ENCODE measurements at places on chromosomes 4 and X. TPM values are rescaled to one million over a fixed set of nuclear protein-coding genes. Genes with fewer than 3 reads are reported as not detected.

DNA sequence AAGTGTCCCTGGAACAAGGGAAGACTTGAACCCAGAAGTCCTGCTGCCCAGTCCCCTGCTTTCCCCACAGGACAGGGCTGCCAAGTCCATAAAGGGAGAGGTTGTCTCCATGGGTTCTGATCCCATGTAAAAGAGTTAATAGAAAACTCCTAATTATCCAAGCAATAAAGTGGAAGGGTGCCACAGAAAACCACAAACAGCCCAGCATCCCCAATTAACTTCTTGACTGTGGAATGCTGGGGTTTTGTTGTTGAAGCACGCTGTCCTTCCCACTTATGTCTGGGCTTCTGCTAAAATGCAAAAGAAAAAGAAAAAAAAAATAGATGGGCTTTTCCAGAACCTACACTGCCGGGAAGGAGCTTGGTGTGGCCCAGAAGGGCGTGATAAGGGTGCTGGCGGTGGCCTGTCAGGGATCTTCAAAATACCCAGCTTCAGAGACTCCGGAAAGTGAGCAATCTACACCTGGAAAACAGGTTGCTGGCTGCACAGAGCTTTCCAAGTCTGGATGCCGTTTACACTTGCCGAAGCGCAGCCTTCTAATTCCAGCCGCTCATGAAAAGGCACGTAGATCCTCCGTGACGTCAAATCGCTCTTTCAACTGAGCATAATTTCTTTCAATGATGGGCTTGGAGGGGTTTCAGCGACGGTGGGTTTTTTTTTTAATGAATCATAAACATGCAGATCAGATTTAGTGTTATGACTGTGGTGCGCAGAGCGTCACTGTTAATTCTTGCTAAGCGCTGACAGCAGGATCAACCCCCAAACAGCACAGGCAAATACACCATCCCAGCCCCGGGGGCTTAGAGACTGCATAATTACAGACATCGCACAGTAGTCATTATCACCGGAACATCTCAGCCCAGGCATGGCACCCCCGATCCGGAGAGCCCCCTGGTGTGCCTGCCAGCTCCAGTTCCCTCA lies 197.6 kb downstream of the BCOR start:
- no peak for DNase-seq

DNA sequence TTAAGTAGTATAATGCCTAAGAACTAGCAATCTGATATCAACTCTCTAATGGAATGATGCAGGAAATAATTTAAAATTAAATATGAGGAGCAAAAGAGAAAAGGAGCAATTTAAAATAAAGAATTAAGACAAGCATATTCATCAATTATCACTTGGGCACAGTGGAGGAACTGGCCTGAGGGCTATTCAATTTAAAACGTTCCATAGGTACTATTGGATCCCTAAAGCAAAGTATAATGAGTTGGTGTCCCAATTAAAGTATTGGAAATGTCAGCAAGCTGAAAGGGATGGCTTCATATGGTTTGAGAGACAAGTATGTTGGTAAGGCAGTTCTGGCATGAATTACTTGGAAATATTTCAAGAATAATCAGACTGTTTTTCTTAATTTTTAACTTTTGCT lies 2064.1 kb upstream of the TENM3 start:
- DNase-seq = no peak

DNA sequence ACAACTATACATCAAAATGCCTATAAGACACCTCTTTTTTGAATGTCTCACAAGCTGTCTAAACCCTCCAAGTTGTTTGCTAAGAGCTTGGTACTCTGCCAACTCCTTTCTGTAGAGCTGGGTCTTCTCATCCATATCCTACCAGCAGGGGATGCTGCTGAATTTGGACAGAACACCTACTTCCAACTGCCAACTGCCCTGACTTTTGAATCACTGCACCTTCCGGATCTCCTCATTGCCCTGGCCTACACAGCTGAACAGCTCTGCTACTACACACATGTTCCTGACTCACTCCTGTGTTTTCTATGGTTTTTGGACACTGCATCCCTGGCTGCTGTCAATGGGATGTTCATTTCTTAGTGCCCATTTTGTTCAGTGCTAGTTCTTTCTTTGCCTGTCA lies 18.7 kb downstream of the FAM184B start:
- DNase-seq = no peak

- no peak for DNase-seq
Measured at GRCh38 chrX:10677490-10677889, 57.1 kb upstream of the MID1 start.

DNA sequence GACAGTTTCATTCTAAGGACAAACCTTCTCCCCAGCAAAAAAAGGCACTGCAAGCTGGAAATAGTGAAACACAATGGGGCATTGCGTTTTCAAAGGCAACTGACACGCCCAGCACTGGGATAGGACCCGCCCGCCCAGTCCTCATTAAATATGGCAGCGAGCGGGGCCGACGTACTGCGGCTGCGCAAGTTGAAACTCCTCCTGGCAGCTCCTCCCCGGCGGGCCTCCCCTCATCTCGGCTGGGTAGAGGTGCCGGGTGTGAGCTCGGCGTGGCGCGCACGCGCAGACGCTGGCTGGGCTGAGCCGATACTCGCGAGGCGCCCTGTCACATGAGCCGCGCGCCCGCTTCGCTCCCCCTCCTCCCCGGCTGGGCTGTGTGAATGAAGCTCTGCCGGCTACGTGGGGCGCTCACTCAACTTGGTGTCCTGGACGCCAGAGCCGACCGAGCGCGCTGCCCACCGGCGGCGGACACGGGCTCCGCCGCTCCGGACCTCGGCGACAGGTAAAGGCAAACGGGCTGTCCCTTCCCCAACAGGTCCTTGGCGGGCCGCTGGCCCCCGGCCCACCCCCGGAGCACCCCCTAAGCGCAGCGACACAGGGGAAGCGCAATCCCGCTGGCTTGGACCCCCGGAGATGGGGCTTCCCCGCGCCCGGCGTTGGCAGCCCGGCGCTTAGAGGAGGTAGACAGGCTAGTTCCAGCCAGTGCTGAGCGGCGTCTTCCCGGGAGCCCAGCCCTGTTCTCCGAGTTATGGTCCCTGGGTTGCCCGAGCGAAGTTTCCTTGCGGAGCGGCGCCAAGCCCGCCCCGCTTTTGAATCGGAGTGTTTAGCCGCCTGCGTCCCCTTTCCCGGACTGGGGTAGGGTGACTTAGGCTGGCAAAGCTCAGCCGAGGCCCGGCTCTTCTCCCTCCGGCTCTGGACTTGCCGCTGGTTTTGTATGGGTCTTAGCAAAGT lies at the start of gene CLCN5:
CLCN5 (plus strand) TSS at position 306 of the 951 bp plus-strand sequence. CDS start 2,703 bp downstream, outside the sequence.
- DNase-seq = peak; percentile 85

GRCh38 chrX:12681047-12681446 lies 110.2 kb upstream of the PRPS2 start:
- no peak for DNase-seq

DNA sequence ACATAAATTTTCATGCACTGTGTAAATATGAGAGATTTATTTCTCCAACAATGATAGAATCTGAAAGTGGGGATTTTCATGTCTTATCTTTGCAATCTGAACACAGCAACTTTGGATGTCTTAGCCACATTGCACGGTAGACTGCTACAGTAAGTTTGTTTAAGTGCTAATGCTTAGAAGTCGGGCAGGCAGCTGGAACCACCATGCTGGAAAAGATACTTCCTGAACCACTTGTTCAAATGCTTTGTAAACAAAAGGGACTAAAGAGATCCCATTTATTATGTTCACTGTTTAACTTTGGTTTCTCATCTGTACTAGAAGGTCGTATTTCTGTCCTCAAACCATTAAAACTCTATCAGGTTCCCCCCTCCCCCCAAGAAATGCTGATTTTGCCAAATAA lies 555.9 kb upstream of the DIPK2B start:
- no peak for DNase-seq

DNA sequence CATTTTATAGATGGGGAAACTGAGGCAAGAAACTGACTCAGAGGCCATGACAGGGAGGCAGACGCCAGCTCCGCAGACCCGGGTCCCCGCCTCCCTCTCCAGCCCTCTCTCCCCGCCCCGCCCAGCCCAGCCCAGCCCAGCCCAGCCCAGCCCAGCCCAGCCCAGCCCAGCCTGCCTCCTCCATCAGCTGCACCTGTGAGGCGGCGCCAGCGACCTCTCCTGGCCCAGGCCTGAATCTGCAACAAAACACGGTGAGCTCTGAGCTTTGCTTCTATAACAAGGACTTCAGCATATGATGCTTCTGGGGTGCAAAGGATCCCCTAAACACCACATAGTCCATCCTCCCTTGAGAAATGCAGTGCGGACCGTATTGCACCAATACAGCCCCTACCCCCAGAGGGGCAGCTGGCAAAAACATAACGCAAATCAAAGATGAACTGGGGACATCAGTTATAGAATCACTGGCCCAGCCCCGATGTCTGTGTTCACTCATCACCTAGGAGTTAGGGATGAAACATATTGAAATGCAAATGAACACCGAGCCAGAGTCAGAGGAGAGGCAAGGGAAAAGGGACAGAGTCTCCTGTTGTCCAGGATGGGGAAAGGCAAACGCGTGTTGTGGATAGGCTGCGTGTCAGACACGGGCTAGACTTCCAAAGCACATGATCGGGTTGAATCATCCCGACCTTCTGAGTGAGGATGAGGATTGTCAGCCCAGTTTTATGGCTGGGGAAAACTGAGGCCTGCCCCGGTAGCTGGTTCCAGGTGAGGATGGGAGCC lies 216.1 kb upstream of the PSAPL1 start:
- DNase-seq = no peak

- no peak for DNase-seq
Measured at GRCh38 chr4:183136855-183137254, 37.8 kb downstream of the WWC2 start.

DNA sequence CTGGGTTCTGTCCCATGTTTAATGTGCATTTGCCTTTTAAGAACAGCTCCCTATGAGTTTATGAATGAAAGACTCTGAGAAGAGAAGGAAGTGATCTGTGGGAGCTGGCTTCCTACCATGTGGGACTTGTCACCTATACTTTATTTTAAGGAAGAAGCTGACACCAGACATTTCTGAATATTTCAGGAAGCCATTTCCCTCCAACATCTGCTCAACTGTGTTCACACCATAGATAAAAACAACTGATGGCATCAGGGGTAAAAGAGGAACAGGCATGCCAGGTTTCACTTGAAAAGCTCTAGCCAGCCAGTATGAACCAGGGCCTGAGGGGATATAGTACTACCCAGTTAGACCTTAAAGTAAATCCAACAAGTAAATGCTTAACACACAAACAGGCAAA lies 116.0 kb downstream of the COL4A6 start:
- no peak for DNase-seq

DNA sequence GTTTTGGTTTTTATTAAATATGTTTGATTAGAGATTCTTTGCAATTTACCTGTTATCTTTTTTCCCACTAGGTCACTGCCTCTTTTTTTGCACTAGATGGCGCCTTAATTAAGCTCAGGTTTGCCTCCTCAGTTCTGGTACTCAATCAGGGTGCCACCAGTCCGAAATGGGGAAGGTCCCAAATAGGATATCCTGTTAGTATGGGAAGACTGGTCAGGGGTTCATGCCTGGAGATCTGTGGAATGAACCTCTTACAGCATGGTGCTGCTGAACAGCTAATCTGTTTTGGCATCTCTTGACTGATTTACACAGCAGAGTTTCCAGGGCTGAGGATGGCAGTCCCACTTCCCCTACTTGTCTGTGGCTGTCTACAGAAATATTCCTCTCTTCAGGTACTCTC lies 24.2 kb upstream of the VSIG1 start:
- no peak for DNase-seq

GRCh38 chr4:21596521-21596920 lies 352.1 kb downstream of the KCNIP4 start:
- DNase-seq = no peak

DNA sequence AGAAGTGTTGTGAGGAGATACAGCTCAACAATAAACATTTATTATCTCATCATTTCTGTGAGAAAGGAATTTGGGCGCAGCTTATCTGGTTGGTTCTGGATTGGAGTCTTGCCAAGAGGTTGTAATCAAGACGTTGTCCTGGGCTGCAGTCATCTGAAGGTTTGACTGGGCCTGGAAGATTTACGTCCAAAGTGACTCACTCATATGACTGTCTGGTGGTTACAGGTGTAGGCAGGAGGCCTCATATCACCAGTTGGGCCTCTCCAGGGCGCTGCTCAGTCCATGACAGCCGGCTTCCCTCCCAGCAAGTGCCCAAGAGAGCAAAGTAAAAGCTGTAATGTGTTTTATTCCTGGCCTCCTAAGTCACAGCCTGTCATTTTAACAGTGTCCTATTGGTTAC lies 106.3 kb downstream of the USP46 start:
- no peak for DNase-seq

GRCh38 chr4:144384408-144384807 lies 243.9 kb upstream of the GYPA start:
- DNase-seq = no peak

- no peak for DNase-seq
Measured at GRCh38 chr4:166602068-166602467, 632.2 kb downstream of the SPOCK3 start.

GRCh38 chrX:150854856-150855255 lies 43.6 kb downstream of the CD99L2 start:
- DNase-seq = no peak

- peak; percentile 37 for DNase-seq
Measured at GRCh38 chrX:103376118-103376978, at the start of gene BEX3. Gene BEX3 (plus strand): TSS chrX:103376538. CDS start chrX:103377522, 984 bp downstream.

DNA sequence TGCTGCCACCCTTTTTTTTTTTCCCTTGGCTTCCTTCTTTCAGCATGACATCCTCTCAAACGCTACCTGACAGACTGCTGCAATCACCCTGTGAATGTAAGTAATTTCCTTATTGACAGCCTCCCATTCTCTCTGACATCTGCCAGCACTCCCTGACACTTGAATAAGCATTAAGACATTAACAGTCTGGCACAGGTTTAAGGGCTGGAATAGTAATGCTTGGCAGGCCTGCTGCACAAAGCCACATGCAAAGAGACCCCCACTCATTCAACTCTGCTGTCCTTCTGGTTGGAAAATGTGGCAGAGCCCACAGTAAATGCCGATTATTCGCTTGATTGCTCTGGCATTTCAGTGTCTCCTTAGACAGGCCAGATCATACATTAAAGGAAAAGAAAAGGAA lies 28.1 kb upstream of the RASGEF1B start:
- no peak for DNase-seq

- no peak for DNase-seq
Measured at GRCh38 chr4:32161392-32161791, 1441.2 kb downstream of the PCDH7 start.

- DNase-seq = no peak
Measured at GRCh38 chr4:2931512-2932301, 31.5 kb downstream of the NOP14 start.

DNA sequence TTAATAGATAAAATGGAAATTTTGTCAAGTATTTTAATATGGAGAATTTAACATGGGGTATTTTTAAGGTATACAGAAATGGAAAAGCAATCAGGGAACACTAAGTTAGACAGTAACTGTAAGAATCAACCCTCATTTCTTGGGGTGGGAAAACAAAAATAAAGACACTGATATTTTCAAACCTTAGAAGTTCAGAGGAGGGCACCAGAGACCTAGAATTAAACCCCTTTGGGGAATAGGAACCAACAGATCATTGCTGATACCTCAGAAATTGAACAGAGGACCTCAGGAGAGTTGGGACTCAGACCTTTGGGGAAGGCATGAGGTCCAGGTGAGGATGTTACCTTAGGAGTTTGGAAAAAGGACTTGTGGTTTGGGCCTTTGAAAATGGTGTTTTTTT lies 435.6 kb downstream of the TMA16 start:
- no peak for DNase-seq

GRCh38 chr4:17968721-17969120 lies 52.8 kb downstream of the LCORL start:
- no peak for DNase-seq

MAPK10 gene
- total RNA-seq = 265 TPM

NUP62CL gene
- total RNA-seq = 0.16 TPM

ADH6 gene
- total RNA-seq = not detected

CENPE gene
- total RNA-seq = 5.0 TPM

MUC7 gene
- total RNA-seq = not detected

QRFPR gene
- not detected for total RNA-seq

RXFP1 gene
- total RNA-seq = 6.2 TPM

GAGE13 gene
- not detected for total RNA-seq

EREG gene
- total RNA-seq = under 0.01 TPM

Data from occipital lobe (tissue), 3 donors.